ENCODE measurements at places on chromosomes 4 and X.

DNA sequence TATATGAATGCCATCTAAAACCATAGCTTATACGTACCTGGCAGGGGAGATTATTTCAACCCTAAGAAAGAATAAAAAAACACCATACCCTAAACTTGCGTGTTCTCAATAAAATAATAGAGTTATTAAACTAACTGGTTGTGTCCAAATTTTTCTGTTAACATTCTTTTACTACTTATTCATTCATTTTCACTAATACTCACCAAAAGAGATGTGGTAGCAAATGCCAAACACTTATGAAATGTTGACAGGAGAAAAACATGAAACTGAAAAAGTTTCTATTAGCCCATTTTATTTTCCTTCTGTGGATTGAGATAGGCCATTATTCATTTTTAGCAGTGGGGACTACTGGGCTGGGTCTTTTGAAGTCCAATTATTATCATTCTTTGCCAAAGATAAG, 102.0 kb downstream of the TSPAN5 start:
- no peak for DNase-seq

- no peak for DNase-seq
Measured at GRCh38 chr4:109211671-109212070, 90.8 kb downstream of the COL25A1 start.

GRCh38 chrX:13001097-13001496, 26.2 kb downstream of the TMSB4X start:
- no peak for DNase-seq

- no peak for DNase-seq
Measured at GRCh38 chr4:111761531-111761930, 383.7 kb upstream of the FAM241A start.

DNA sequence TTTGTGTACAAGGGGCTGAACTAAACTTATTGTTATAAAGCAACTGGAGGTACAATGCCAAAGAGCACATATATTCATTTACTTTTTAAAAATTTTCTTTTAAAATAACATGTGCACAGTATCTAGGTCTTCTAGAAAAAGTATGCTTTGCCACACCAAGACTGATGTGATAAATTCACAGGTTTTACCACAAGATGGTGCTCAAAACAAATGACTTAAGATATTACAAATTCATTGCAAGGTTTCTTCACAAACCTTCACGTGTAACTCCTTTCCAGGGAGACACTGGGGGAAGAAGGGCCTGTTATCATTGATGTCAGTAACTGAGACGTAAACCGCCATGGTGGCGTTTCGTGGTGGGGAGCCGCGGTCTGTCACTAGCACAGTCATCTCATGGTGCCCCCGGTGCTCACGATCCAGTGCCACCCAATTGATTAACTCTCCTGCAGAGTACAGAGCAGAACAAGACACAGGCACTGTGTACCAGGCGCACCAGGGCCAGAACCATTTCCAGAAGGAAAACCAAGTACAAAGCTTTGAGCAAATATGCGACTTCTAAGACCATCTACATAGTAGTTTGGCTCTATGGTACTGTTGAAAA, 162.2 kb downstream of the DCHS2 start:
- DNase-seq, result no peak

DNA sequence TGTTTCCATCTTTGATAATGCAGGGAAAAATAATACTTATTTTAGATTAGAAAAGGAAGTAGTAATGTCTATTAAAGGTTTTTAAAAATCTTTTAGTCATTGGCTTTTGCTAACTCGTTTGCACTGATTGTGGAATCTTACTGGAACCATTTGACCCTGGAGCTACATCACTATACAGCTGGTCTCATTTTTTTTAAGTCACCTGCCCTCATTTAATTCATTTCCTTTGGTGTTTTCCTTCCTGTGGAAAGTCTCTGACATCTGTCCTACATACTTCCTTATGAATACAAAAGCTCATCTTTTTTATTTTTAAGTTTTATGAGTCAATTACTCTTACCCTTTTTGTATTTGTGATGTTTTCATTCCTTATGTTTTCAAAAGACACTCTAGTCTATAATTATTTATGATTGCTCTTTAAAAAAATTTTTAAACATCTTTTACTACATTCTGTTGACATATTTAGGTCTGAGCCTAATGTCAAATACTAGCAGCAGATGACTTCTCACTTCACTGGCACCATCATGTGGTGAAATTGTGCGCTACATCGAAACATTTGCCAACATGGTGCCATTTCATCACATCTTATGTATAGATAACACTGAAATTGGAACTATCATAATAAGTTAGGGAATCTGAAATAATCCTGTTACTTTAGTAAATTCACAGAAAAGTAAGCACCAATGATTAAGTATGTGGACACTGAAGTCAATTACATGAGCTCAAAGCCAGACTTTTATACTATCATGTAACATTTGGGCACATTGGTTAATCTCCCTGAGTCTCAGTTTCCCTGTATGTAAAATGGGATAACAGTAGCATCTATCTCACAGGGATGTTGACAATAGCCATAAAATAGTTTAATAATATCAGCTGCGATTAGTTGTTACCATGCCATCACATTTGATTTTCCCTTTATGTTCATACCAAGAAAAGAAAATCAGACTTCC, 9.4 kb upstream of the MMAA start:
- peak; percentile 31 for DNase-seq

GRCh38 chr4:110636171-110636679, 13.3 kb upstream of the PITX2 start:
- DNase-seq, result no peak

DNA sequence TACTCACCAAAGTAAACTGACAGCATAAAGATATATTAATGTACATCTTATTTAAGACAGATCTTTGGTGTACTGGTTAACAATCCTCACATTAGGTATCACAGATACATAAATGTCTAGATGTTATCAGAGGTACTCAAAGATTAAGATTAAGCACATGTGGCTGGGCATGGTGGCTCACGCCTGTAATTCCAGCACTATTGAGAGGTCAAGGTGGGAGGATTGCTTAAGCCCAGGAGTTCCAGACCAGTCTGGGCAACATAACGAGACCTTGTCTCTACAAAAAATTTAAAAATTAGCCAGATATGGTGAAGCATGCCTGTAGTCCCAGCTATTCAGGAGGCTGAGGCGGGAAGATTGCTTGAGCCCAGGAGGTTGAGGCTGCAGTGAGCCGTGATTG, 145.7 kb upstream of the SH3RF1 start:
- DNase-seq, result no peak

GRCh38 chr4:56371426-56372220, 15.7 kb downstream of the AASDH start:
- no peak for DNase-seq

- DNase-seq, result no peak
Measured at GRCh38 chrX:153611298-153612095, 12.6 kb upstream of the CCNQ start.

DNA sequence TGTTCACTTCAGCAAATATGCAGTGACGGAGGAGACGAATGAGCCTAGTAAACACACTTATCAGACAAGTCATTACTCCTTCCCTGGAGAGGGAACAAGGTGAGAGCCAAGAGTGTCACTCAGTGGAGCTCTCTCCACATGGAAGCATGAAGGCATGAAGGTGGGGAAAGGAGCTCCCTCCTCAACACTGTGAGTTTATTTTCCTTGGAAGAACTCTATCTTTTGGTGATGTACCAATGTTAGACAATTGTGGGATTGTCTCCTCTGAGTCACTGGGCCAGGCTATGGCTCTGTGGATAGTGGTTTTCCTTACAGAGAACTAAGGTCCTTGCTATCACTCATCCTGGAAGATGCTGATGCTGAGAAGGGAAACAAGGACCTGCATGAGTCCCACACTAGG, 200.2 kb downstream of the CPEB2 start:
- no peak for DNase-seq

GRCh38 chr4:61824454-61824853, 624.3 kb downstream of the ADGRL3 start:
- no peak for DNase-seq

GRCh38 chr4:17232566-17233253, 279.2 kb downstream of the QDPR start:
- no peak for DNase-seq

DNA sequence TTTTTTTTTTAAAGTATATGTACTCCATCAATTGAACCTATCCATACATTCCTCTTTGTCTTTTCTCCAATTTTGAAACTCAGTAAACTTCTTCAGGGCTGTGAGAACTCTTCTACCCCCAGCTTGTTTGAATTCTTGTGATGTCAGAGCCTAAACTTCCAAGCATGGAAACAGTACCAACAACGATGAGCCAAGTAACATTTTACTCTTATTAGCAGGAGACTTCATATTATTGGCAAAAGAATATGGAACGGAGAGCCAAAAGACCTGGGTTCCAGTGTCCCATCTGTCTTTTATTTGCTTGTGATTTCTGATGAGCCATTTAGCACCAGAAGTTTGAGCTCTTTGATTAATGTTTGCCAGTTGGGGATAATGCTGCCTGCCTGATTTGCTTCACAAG, 5.3 kb downstream of the DIAPH2 start:
- no peak for DNase-seq
